Tibial nerve (tissue), 4 donors: ENCODE measurements at places on chromosomes 12 and 14.

DNA sequence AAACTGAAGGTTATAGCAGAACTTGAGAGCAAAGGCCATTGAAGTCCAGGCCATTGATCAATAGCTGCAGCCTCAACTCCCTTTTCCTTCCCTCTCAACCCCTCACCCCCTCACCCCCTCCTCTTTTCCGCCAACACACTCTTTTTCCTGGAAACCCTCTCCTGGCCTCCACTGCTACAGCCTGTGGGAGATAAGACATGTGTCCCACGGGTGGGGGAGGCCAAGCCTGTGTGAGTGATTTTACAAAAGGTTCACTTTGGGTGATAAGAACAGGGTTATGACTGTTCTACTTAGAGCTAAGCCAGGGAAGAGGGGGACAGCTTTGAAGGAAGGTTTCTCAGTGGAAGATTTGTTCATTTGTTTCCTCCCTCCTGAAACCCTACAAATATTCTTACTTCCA, 9.2 kb upstream of the FGF23 start:
- H3K27me3 ChIP-seq, result no peaks in the 10 kb centered on the region
- no peak for DNase-seq
- H3K36me3 ChIP-seq, result no peaks in the 10 kb centered on the region
- no peaks in the 10 kb centered on the region for H3K4me1 ChIP-seq
- H3K27ac ChIP-seq, result no peak overlapping the region

- no peak overlapping the region for H3K27ac ChIP-seq
- no peak overlapping the region for H3K4me3 ChIP-seq
- DNase-seq, result no peak
- no peaks in the 10 kb centered on the region for H3K27me3 ChIP-seq
- H3K36me3 ChIP-seq, result no peaks in the 10 kb centered on the region
These were observed 146.2 kb downstream of the GXYLT1 start for GRCh38 chr12:41998436-41998835.

- H3K27me3 ChIP-seq, result no peaks in the 10 kb centered on the region
- no peak for DNase-seq
- no peak overlapping the region for H3K27ac ChIP-seq
- H3K36me3 ChIP-seq, result no peaks in the 10 kb centered on the region
- no peak overlapping the region for H3K4me3 ChIP-seq
These were observed 28.6 kb downstream of the CCDC91 start for GRCh38 chr12:28218875-28219274.

GRCh38 chr12:47085815-47086252, 6.1 kb upstream of the AMIGO2 start:
- H3K4me3 ChIP-seq, result no peak overlapping the region
- no peak for DNase-seq
- no peaks in the 10 kb centered on the region for H3K4me1 ChIP-seq
- H3K36me3 ChIP-seq, result no peaks in the 10 kb centered on the region
- H3K27me3 ChIP-seq, result no peaks in the 10 kb centered on the region

GRCh38 chr12:113298861-113299545, 35.9 kb downstream of the SLC8B1 start:
- peak; percentile 53 for DNase-seq
- peaks cover 18% of the 10 kb centered on the region for H3K4me1 ChIP-seq
- peak overlapping the region; percentile 73 for H3K27ac ChIP-seq
- no peak overlapping the region for H3K4me3 ChIP-seq
- peaks cover 5% of the 10 kb centered on the region for H3K36me3 ChIP-seq
- no peaks in the 10 kb centered on the region for H3K27me3 ChIP-seq

- no peak for DNase-seq
- no peak overlapping the region for H3K4me3 ChIP-seq
- H3K27me3 ChIP-seq, result no peaks in the 10 kb centered on the region
- peaks cover 39% of the 10 kb centered on the region for H3K36me3 ChIP-seq
- H3K27ac ChIP-seq, result no peak overlapping the region
These were observed 18.4 kb downstream of the GSG1 start for GRCh38 chr12:13084898-13085640.

GRCh38 chr14:35335388-35336092, 43.4 kb downstream of the PSMA6 start:
- DNase-seq, result no peak
- H3K4me3 ChIP-seq, result peak overlapping the region; percentile 20
- H3K4me1 ChIP-seq, result peaks cover 17% of the 10 kb centered on the region
- H3K27ac ChIP-seq, result peak overlapping the region; percentile 98
- H3K27me3 ChIP-seq, result no peaks in the 10 kb centered on the region
- no peaks in the 10 kb centered on the region for H3K36me3 ChIP-seq

GRCh38 chr14:52058341-52058740, 10.5 kb downstream of the NID2 start:
- H3K4me3 ChIP-seq, result no peak overlapping the region
- H3K27me3 ChIP-seq, result no peaks in the 10 kb centered on the region
- no peak for DNase-seq
- peaks cover 59% of the 10 kb centered on the region for H3K4me1 ChIP-seq
- H3K27ac ChIP-seq, result no peak overlapping the region
- peaks cover 5% of the 10 kb centered on the region for H3K36me3 ChIP-seq

DNA sequence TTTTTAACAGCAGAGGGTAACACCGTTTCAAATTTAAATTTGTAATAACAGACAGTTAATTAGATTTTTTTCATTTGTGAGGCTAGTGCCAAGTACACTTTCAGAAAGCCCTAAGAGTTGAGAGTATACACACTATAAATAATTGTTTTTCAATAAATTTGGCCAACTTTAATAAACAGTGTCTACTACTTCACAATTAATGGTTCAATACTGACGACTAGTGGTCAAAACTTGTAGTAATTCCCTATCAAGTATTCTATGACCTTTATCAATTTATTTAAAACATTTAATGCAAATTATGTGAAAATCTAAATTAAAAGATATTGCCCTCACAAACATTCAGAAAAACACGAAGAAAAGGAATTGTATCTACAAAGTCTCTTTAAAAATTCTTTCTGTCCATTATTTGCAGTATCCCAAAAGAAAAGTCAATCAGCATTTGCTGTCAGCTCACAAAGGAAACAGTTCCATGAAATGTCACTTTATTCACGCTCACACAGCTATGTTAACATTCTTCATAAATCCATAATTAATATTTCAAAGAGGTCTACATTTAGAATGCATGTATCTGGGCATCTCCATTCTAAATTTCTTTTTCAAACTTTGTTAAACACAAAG, 91.2 kb downstream of the CEP128 start:
- H3K4me1 ChIP-seq, result no peaks in the 10 kb centered on the region
- DNase-seq, result no peak
- H3K27ac ChIP-seq, result no peak overlapping the region
- H3K36me3 ChIP-seq, result no peaks in the 10 kb centered on the region

DNA sequence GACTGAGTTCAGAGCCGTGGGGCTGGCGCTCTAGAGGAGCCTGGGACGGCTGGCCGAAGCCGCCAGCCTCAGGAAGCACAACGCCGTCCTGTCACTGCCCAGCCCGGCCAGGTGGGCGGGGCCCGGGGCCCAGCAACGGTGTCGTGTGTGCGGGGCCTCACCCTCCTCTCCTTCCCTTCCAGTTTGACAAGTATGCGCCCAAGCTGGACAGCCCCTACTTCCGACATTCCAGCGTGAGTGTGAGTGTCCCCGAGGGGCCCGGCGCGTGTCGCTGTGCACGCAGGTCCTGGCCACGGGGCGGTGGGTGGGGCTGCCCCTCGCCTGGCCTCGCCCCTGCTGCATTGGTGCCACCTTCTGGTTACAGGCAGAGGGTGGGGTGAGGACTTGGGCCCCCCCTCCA, 38.3 kb downstream of the LRCOL1 start:
- H3K27ac ChIP-seq, result no peak overlapping the region
- no peak for DNase-seq
- H3K27me3 ChIP-seq, result no peaks in the 10 kb centered on the region
- H3K36me3 ChIP-seq, result no peaks in the 10 kb centered on the region

DNA sequence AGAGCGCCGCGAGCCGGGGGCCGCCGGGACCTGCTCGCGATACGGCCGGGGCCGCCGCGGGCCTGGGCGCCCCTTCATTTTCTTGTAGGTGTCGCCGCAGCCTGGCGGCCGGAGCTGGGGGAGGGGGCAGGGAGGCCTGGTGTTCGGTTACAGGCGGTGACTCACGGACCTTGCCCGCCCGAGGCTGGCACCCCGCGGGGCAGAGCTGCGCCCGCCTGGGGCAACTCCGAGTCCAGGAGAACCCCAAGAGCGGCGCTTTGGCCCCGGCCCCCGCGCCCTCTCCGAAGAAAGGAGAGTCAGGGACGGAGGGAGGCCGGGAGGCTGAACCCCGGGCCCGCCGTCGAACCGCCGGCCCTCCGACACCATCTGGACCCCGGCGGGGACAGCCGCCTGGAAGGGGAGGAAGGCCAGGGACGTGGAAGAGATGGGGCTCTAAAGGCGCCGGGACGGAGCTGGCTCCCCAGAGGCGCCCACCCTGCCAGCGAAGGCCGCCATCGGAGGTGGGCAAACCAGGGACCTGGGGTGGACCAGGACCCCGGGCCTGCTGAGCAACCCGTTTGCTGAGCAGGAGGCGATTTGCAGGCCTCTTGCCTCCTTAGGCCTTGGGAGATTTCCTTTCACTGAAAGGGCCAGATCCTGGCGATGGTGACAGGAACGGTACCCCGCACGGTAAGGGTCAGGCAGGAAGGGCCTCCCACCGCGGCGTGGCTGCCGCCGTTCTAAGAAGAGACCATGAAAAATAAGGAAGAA, 843 bp upstream of the NUAK1 start:
- peak overlapping the region; percentile 89 for H3K4me3 ChIP-seq
- no peaks in the 10 kb centered on the region for H3K27me3 ChIP-seq
- H3K27ac ChIP-seq, result peak overlapping the region; percentile 97
- H3K36me3 ChIP-seq, result no peaks in the 10 kb centered on the region
- DNase-seq, result peak; percentile 39

- H3K27ac ChIP-seq, result no peak overlapping the region
- H3K36me3 ChIP-seq, result no peaks in the 10 kb centered on the region
- no peaks in the 10 kb centered on the region for H3K4me1 ChIP-seq
- DNase-seq, result no peak
These were observed 23.8 kb upstream of the MBIP start for GRCh38 chr14:36344211-36344610.

GRCh38 chr12:1934068-1934467, 15.6 kb upstream of the CACNA2D4 start:
- no peak overlapping the region for H3K4me3 ChIP-seq
- H3K27ac ChIP-seq, result no peak overlapping the region
- no peaks in the 10 kb centered on the region for H3K36me3 ChIP-seq
- DNase-seq, result no peak

- peaks cover 63% of the 10 kb centered on the region for H3K36me3 ChIP-seq
- H3K4me3 ChIP-seq, result no peak overlapping the region
- no peak overlapping the region for H3K27ac ChIP-seq
- H3K27me3 ChIP-seq, result no peaks in the 10 kb centered on the region
- DNase-seq, result no peak
- no peaks in the 10 kb centered on the region for H3K4me1 ChIP-seq
These were observed 33.0 kb downstream of the PWP1 start for GRCh38 chr12:107718606-107719005.

DNA sequence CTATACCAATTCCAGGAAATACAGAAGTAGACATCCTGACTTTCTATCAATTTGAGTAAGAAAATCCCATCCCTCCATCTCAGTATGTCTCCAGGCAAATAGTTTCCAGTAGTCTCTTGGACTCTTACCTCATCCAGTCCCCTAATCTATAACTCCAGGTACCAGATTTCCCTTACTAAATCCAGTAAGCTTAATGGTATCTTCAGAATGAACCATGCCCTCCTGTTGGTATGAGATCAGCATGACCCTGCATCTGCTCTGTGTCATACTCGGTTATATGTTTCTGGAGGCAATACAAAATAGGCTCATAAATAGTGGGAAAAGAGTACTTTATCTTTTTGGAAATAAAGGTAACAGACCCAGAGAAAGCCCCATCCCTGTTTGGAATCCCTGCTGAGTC, 18.4 kb downstream of the PIGH start:
- H3K4me3 ChIP-seq, result no peak overlapping the region
- no peaks in the 10 kb centered on the region for H3K27me3 ChIP-seq
- no peak overlapping the region for H3K27ac ChIP-seq
- H3K36me3 ChIP-seq, result no peaks in the 10 kb centered on the region

DNA sequence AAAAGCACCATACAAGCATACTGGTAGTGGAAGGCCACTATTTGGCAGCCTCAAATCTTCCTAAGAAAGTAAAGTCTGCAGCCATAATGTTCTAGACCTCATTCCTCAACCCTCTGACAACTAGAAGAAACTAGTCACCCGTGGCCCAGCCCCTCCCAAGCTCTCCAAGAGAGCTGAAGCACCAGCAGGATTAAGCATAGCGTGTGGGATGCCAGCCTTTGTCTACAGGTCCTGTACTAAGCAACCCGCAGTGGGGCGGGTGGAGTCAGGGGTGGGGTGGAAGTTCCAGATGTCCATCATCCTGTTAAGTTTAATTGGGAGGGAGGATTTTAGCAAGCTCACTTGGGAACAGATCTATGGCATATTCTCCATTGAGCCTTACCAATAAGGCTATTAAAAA, 14.2 kb downstream of the SLC11A2 start:
- no peak overlapping the region for H3K4me3 ChIP-seq
- no peak for DNase-seq
- H3K36me3 ChIP-seq, result peaks cover 11% of the 10 kb centered on the region

DNA sequence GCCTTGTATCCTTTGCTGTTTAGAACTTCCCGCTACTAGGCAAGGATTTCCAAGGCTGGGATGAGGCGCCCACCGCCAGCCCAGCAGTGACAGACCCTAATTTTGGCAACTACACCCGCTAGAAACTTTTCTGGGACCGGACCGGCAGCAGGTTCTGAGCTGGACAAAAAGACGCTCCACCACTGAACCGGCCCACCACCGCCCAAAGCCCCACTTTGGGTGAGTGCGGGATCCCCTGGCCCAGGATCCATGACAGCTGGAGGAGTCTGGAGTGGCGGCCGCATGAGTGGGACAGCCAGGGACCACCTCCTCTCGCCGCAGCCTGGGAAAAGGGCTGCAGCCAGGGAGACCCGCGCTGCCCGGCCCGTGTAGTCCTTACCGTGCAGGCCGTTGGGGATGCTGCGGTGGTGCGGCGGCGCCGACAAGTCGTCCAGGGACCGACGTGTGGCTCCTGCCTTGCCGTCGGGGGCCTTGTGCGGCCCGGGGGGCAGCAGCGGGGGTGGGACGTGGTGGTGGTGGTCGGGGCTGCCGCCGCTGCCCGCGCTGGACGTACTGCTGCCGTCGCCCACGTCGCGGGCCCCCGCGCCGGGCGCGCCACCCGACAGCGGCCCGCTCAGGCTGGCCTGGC, 1.1 kb downstream of the CCDC85C start:
- H3K4me1 ChIP-seq, result no peaks in the 10 kb centered on the region
- DNase-seq, result no peak
- no peak overlapping the region for H3K27ac ChIP-seq
- no peaks in the 10 kb centered on the region for H3K36me3 ChIP-seq
- H3K4me3 ChIP-seq, result peak overlapping the region; percentile 47

DNA sequence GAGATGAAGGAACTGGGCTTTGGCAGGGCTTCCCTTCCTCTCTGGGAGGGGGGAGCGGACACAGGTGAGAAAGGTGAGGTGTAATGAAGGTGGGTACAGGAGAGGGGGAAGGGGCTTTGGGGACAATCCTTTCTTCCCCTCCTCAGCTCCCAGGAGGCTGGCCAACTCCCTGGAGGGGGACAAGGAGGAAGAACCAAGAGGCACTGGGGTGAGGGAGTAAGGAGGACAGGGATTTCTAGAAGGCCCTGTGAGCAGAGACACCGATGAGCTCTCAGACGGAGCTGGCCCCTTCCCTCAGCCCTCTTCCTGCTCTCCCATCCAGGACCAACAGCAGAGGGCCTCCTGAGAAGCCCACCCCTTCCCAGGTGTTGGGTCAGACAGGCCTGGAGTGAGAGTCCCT, 53.4 kb downstream of the PLEKHG3 start:
- peak overlapping the region; percentile 28 for H3K27ac ChIP-seq
- no peak overlapping the region for H3K4me3 ChIP-seq
- no peak for DNase-seq
- H3K27me3 ChIP-seq, result no peaks in the 10 kb centered on the region
